Hematopoietic multipotent progenitor cell (in vitro differentiated cells): ENCODE measurements at places on chromosomes 2 and 18.

- DNase-seq, result no peak
These were observed 35.5 kb upstream of the GNAL start for GRCh38 chr18:11653521-11653920.

- no peak for DNase-seq
These were observed 207.7 kb upstream of the CTAGE1 start for GRCh38 chr18:22625406-22625805.

GRCh38 chr2:108969856-108970255, 19.2 kb downstream of the EDAR start:
- DNase-seq, result no peak

DNA sequence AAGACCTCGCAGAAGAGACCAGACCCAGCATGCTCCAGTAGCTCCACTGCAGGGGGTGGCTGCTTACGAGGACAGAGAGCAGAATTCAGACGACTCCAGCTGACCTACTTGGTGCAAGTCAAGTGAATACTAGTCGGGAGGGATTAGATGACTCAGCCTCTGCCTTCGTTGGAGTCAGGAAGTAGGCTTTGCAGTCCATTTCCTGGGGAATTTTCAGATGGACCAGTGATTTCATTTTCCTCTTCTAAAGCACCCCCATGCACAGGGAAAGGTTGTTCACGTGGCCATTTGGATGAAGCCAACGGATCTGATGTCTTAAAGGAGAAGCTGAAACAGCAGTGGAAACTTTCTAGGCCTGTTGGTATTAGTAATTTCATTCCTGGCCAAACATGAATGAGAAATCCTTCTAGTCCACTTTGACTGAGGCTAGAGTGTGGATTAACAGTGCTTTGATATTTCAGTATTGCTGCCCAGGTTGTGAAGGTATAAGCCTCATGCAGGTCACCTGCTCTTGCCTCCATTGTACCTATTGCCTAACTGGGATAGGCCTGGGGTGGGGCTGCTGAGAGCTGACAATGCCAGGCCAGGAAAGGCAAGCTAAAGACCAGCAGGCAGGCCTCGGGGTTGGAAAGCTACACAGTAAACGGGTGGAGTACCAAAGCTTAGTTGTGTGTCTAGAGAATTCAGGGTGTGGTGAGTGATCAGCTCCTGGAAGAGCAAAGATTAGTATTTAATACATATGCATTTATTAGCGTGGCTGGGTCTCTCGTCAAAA, 117.6 kb upstream of the FOSL2 start:
- no peak for DNase-seq
